Common myeloid progenitor, CD34-positive (primary cell): ENCODE measurements at places on chromosomes 3 and 15.

- no peaks in the 10 kb centered on the region for H3K27me3 ChIP-seq
- H3K4me1 ChIP-seq: peaks cover 5% of the 10 kb centered on the region
- DNase-seq: no peak
- H3K4me3 ChIP-seq: no peak overlapping the region
These were observed 6.9 kb downstream of the ADAMTS17 start for GRCh38 chr15:100334905-100335304.

DNA sequence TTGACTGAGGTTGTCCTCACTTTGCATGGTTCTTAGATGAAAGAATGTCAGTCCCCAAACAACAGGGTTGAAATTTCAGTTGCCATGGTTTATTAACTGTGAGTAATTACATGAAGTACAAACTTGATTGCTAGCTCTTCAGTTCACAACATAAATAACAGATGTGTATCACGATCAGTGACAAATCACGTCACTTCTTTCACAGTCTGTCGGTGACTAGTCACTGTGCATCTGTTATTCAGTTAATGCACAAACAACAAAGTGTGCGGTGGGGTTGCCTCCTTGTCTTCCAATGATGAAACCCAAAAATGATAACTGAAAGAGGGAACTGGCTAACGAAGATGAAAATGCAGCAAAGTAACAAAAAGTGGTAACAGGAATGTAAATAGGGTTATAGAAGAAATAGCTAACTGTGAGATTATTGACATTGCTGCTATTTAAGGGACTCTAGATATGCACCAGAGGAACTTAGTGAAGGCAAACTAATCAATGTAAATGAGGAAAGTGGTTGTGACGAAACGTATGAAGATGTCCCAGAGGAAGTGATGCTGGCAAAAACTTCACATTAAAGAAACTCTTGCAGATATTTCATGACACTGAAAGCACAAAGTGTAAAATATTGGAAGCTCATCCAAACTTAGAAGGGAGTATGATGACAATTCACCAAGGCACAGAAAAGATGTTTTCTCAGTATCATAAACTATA is 159.3 kb downstream of the WDR76 start:
- no peaks in the 10 kb centered on the region for H3K4me1 ChIP-seq
- H3K36me3 ChIP-seq: no peaks in the 10 kb centered on the region
- H3K4me3 ChIP-seq: no peak overlapping the region
- peaks cover 4% of the 10 kb centered on the region for H3K27me3 ChIP-seq
- no peak overlapping the region for H3K27ac ChIP-seq

DNA sequence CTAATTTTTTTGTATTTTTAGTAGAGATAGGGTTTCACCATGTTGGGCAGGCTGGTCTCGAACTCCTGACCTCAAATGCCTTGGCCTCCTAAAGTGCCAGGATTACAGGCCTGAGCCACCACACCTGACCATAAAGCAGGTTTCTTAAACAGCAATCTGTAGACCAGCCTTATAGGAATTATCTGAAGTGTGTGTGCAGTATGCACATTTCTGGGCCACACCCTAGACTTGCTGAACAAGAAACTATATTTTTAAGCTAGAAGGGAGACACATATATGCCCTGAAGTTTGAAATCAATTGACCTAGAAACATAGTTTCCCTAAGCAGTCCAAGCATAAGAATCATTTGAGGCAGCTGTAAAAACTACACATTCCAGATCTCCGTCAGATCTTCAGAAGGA is 805.7 kb downstream of the TUSC7 start:
- H3K4me1 ChIP-seq: peaks cover 2% of the 10 kb centered on the region
- H3K36me3 ChIP-seq: no peaks in the 10 kb centered on the region
- no peak for DNase-seq

DNA sequence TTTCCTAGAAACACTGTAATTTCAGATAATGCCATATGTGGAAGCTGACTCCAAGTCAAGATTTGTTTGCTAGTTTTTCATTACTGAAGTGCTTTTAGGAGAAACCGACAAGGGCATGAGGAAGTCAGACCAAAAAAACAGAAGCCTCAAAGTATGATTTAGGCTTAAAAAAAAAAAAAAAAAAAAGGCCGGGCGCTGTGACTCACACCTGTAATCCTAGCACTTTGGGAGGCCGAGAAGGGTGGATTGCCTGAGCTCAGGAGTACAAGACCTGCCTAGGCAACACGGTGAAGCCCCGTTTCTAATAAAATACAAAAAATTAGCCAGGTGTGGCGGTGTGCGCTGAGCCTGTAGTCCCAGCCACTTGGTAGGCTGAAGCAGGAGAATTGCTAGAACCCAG is 11.6 kb downstream of the RPL15 start:
- peak; percentile 45 for DNase-seq
- H3K4me3 ChIP-seq: no peak overlapping the region
- peaks cover 7% of the 10 kb centered on the region for H3K4me1 ChIP-seq

GRCh38 chr15:75992897-75993296 is 19.3 kb downstream of the NRG4 start:
- H3K27me3 ChIP-seq: no peaks in the 10 kb centered on the region
- no peaks in the 10 kb centered on the region for H3K4me1 ChIP-seq
- DNase-seq: no peak

GRCh38 chr3:197541756-197542539 is 13.8 kb downstream of the BDH1 start:
- H3K36me3 ChIP-seq: peaks cover 10% of the 10 kb centered on the region
- no peaks in the 10 kb centered on the region for H3K4me1 ChIP-seq
- no peaks in the 10 kb centered on the region for H3K27me3 ChIP-seq
- H3K4me3 ChIP-seq: no peak overlapping the region
- H3K27ac ChIP-seq: no peak overlapping the region

- H3K27ac ChIP-seq: no peak overlapping the region
- no peaks in the 10 kb centered on the region for H3K4me1 ChIP-seq
- H3K27me3 ChIP-seq: no peaks in the 10 kb centered on the region
- H3K4me3 ChIP-seq: no peak overlapping the region
- no peak for DNase-seq
These were observed 194.7 kb upstream of the NANOGP8 start for GRCh38 chr15:35279811-35280210.

GRCh38 chr15:65824031-65824743 is 32.1 kb upstream of the DENND4A start:
- H3K27me3 ChIP-seq: no peaks in the 10 kb centered on the region
- H3K27ac ChIP-seq: no peak overlapping the region
- peaks cover 14% of the 10 kb centered on the region for H3K4me1 ChIP-seq
- H3K36me3 ChIP-seq: no peaks in the 10 kb centered on the region
- H3K4me3 ChIP-seq: no peak overlapping the region

GRCh38 chr15:91946075-91946474 is 92.6 kb downstream of the SLCO3A1 start:
- no peak overlapping the region for H3K4me3 ChIP-seq
- no peak overlapping the region for H3K27ac ChIP-seq
- H3K4me1 ChIP-seq: peaks cover 13% of the 10 kb centered on the region
- no peaks in the 10 kb centered on the region for H3K27me3 ChIP-seq
- H3K36me3 ChIP-seq: no peaks in the 10 kb centered on the region
- DNase-seq: no peak

GRCh38 chr15:36177590-36178302 is 401.7 kb upstream of the CDIN1 start:
- H3K27me3 ChIP-seq: no peaks in the 10 kb centered on the region
- H3K27ac ChIP-seq: no peak overlapping the region
- no peak for DNase-seq
- no peaks in the 10 kb centered on the region for H3K36me3 ChIP-seq

DNA sequence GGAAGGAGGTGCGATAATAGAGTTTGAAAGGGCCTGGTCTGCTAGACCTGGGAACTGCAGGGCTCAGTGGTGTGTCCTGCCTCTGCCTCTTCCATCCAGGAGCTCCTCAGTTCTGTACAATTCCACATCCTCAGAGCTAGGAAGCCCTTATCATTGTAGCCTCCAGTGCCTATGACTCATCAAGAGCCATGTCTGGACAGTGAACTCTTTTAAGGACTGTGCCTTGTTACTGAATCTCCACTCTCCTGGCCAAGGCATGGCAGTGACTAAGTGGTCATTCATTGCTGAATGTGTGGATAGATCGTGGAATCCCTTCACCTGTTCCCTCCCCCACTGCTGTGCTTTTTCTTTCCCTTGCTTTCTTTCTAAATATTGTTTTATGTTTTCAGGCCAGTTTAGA is 2.9 kb downstream of the TIMP4 start:
- no peak overlapping the region for H3K27ac ChIP-seq
- no peak for DNase-seq
- H3K36me3 ChIP-seq: no peaks in the 10 kb centered on the region
- H3K27me3 ChIP-seq: no peaks in the 10 kb centered on the region
- peaks cover 5% of the 10 kb centered on the region for H3K4me1 ChIP-seq

- no peak overlapping the region for H3K27ac ChIP-seq
- peaks cover 13% of the 10 kb centered on the region for H3K4me1 ChIP-seq
- DNase-seq: no peak
- H3K36me3 ChIP-seq: no peaks in the 10 kb centered on the region
- H3K4me3 ChIP-seq: no peak overlapping the region
- no peaks in the 10 kb centered on the region for H3K27me3 ChIP-seq
These were observed 19.7 kb upstream of the LMOD3 start for GRCh38 chr3:69142090-69142489.

DNA sequence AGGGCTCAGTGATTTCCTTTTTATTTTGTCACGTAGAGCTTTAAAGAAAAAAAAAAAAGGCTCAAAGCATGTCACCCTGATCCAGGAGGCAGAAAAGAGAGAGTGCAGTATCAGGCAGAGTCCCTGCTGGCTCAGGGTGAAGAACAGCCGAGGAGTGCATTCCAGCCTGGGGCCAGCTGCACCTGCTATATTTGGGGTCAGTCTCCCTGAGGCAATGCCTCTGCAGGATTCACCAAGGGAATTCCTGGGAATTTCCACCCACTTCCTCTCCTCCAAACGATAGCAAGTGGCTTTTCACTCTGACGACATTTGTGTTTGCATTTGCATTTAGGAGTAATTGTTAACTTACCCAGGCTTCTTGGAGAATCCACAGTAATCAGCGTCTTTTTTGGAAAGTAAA is 202.9 kb upstream of the CTNNB1 start:
- no peaks in the 10 kb centered on the region for H3K4me1 ChIP-seq
- H3K27ac ChIP-seq: no peak overlapping the region
- H3K4me3 ChIP-seq: no peak overlapping the region
- H3K27me3 ChIP-seq: no peaks in the 10 kb centered on the region
- no peaks in the 10 kb centered on the region for H3K36me3 ChIP-seq

GRCh38 chr15:44066211-44066827 is 128.8 kb downstream of the FRMD5 start:
- H3K27ac ChIP-seq: no peak overlapping the region
- DNase-seq: peak; percentile 80
- no peaks in the 10 kb centered on the region for H3K4me1 ChIP-seq
- no peak overlapping the region for H3K4me3 ChIP-seq

DNA sequence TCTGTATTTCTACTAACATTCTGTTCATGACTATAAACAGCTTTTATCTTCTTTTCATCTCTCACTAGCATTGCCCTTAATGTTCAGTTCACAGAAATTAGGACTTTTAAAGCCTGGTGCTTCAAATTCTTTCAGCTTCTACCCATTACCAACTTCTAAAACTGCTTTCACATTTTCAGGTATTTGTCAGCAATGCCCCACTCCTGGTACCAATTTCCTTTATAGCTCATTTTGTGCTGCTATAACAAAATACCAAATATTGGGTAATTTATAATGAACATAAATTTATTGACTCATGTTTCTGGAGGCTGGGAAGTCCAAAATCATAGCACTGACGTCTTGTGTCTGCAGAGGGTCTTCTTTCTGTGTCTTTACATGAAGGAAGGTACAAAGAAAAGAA is 753.1 kb upstream of the CCDC54 start:
- H3K4me3 ChIP-seq: no peak overlapping the region
- no peak for DNase-seq
- no peaks in the 10 kb centered on the region for H3K27me3 ChIP-seq

GRCh38 chr3:32296251-32297204 is 58.0 kb downstream of the CMTM8 start:
- no peaks in the 10 kb centered on the region for H3K36me3 ChIP-seq
- DNase-seq: peak; percentile 63
- no peaks in the 10 kb centered on the region for H3K27me3 ChIP-seq
- H3K4me3 ChIP-seq: no peak overlapping the region
- H3K4me1 ChIP-seq: peaks cover 7% of the 10 kb centered on the region
- H3K27ac ChIP-seq: no peak overlapping the region
